ENCODE measurements at places on chromosomes 11 and 22.
A peak's percentile ranks its signal among the peaks of the same experiment; 100 is the strongest.

- DNase-seq: no peak
These were observed 325.3 kb upstream of the LRRC4C start for GRCh38 chr11:41784513-41785335.

DNA sequence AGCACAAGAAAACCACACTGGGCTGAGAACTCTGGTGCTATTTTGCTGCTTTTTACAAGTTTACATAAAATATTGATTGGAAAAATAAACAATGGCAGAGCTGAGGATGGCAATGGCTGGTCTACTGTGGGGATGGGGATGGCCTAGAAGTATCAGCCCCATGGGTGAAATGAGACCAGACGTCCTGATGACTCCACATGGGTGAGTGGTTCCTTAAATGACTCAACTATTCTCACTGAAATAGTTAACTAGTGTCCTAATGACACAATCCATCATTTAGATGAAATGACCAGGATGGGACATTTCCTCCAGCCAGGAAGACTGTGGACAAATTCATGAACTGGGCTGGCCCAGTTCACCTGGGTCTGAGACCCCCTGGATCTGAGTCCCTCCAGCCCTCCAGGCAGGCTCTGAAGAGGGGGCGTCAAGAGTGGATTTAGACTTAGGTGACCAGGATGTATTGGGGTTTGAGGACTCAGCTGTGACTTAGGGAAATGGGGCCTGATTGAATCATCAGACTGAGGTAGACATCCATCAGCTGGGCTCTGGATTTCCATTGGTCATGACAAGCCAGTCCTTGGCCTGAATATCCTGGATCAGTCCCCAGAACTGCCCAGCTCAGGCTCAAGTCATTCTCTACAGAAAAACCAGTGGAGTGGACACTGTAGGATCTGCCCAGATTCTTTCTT, 98.2 kb upstream of the IGLL5 start:
- DNase-seq: no peak

DNA sequence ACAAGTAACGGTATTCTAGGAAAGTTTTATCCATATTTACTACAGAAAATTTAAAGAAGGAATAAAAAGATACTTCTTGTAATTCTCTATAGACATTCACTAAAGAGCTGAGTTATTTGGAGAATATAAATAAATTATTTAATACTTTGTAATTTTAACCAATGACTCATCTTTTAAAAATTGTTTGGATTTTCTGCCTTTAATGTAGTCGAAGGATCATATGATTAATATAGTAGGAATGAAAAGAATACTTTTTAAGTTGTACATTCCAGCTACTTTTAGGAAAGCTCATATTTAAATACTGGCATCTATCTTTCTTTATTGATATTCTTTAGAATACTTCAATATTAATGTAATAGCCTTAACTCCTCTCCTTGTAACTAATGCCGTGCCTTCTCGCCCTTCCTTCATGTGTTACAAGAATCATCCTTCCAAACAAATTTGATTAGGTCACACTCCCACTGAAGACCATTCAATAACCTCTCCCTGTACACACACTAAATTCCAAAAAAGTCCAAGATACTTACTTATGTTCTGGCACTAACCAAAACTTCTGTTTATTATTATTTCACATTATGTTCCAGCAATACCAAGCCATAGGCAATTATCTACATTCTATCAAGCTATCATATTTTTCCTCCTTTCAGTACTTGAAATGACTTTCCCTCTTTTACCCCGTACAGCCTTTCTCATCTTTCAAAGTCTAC, 501.9 kb downstream of the CNTN5 start:
- DNase-seq: no peak

DNA sequence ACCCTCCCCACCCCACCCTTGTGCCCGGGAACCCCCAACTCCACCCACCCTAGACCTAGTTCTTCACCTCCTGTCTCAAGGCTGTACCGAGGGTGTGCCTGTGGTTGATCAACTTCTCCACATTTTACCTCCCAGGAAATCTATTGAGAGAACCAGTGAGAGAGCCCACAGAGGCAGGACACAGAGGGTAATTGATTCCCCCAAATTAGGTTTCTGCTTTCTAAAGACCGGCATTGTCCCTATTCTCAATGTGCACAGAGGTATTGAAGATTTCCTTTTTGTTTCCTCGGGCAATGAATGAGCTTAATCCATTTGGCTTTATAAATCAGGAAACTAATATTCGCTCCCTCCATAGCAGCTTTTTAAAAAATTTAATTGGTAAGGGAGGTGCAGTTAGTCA, 6.0 kb upstream of the LMO1 start:
- peak; percentile 1 for DNase-seq

DNA sequence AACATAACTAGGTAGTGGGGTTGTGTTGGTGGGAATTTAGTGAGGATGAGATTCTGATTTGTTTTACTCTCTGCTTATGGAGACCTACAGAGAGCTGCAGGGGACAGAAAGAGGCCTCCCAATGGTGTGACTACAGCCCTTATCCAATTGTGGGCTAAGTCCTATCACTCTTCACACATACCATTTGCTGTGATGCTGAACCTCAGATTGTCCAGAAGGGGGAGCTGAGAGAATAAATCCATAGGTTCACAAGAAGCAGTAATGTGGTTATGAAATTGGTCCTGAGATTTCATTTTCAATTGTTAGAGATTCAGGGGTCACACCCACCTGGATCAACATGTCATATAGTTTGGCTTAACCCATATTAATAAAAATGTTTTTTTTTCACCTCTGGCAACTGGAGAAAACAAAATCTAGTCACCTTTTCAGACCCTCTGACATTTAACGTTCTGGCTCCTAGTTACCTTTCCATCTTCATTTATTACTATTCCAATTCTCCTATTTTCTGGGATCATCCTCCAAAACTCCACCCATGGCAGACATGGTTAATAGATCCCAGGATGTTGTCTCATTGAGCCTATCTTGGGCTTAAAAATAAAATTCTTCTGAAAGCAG, 53.3 kb upstream of the PTPN5 start:
- no peak for DNase-seq

DNA sequence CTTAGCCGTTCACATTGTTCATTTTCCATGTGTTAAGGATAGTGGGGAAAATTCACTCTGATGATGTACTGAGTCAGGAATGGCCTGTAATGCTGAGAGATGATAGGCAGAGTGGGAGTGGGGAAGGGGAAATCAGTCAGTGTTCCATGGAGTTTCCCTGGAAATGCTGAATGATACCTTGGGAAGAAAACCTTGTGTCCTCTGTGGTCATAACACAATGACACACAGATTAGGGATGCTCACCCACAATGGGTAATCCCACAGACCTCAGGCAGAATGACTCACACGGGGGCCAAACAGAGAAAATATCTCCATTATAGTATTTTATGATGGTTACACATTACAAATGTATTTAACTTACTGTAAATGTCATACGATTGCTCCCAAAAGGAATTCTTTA, 118.0 kb downstream of the SNX19 start:
- no peak for DNase-seq

- no peak for DNase-seq
These were observed 35.1 kb upstream of the LRRC10B start for GRCh38 chr11:61473370-61474012.

DNA sequence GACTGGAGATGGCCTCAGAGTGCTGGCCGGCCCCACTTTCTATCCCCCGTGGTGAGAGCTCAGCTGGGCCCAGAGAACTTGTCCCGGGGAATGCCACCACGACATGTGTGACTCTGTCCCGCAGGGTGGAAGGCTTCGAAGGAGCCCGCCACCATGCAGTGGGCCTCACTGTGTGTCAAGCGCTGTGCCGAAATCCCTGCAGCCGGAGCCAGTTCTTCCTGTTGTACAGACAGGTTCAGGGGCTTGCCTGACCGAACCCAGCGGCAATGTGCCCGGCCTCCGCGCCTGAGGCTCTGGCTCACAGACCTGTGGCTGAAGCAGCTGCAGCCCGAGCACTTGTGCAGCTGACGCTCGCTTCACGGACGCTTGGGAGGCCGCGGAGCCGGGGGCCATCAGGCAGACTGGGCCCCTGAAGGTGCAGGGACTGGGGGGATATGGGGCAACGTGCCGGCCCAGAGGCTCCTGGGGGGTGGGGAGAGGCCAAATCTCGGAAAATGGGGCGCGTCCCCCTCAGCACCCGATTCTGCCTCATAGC, 650 bp downstream of the PPM1F start:
- peak; percentile 76 for DNase-seq

DNA sequence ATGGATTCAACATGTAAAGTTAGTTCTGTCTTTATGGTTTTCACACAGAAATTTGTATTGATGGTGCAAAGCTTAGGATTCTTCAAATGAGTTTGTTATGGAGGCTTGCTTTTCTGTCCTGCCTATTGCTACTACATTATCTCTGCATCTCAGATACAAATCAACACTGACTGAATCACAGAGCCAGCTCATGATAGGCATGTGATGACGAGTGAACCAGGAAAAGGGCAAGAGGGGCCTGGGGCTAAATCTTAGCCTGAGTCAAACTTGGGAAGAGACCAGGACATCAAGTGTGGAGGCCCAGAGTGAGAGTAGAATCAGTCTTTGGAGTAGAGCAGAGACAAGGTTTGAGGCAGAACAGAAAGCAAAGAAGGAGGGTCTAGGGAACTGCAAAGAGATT, 107.1 kb upstream of the CD44 start:
- DNase-seq: no peak

- DNase-seq: no peak
These were observed 1238.7 kb downstream of the BRD1 start for GRCh38 chr22:48588878-48589450.

DNA sequence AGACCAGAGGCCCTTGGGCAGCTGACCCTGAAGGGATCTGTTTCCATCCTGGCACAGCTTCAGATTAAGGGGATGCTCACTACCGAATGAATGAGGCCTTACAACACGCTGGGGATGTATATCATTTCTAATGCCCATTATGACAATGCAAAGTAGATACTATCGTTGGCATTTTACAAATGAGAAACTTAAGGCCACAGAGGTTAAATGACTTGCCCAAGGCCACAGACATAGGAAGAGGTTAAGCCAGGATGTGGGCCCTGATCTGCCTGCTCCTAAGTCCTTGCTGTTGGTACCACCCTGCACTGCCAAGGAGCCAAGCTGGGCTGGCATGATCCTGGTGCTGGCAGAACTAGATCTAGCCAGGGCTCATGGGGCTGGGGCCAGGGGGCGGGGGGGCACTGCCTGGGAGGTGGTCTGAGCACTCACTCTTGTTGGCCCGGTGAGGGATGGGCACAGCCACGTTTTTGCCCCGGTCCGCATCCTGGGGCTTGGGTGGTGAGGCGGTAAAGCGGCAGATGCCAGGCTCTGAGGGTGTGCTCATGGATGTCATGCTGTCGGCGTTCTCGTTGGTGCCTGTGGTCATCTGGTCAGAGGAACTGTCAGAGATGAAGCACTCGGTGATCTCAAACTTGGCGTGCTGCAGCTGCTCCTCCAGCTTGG, 102.8 kb downstream of the CEP164 start:
- no peak for DNase-seq

- no peak for DNase-seq
These were observed 388.4 kb downstream of the SOX6 start for GRCh38 chr11:15967966-15968365.

- no peak for DNase-seq
These were observed 14.2 kb downstream of the PTDSS2 start for GRCh38 chr11:464316-464715.

DNA sequence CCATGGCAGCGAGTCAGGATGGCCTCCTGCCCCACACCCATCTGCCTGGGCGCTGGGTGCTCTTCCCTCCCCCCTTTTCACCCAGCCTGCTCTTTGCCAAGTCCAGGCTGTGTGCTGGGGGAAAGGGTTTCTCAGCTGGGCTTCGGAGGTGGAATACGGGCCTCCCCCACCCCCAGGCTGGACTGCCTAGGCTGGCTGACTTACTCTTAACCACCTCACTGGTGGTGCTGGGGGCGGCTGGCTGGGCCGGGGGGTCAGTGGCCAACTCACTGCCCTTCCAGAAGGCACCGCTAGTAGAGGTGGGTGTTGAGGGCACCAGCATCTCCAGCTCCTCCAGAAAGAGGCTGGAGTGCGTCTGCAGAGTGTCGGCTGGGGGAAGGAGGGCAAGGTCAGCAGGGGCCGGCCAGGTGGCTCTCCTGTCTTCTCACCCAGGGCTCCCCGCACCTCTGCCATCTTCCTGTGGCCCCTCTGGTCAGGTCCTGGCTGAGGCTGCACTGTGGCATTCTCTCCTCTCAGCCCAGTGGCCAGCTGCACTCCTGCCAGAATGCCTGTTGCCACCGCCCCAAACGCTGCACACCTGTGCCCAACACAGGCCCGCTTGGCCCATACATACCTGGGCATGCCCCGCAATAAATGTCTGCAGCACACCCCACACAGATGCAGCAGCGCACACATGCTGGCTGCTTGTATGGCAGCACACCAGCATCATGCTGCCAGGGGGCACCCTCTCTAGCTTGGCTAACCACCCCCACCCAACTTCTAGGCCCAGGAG, 9.7 kb downstream of the PITPNM1 start:
- no peak for DNase-seq

DNA sequence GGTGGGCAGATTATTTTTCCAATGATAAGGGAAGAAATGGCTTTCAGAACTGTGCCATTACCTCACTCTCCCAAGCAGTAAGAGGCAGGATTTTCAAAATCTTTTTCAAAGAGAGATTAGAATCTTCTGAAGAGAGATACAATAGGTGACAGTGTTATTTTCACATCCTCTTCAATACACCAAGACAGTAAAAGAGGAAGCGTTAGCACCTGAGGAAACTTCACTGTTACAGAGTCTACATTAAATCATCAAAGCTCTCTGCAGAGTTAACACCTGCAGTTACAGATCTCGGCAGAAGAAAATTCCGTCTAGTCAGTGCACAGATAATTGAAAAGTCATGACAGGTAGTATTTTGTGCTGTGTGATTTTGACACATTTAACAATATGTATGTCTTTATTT, 144.9 kb downstream of the PGR start:
- DNase-seq: no peak

DNA sequence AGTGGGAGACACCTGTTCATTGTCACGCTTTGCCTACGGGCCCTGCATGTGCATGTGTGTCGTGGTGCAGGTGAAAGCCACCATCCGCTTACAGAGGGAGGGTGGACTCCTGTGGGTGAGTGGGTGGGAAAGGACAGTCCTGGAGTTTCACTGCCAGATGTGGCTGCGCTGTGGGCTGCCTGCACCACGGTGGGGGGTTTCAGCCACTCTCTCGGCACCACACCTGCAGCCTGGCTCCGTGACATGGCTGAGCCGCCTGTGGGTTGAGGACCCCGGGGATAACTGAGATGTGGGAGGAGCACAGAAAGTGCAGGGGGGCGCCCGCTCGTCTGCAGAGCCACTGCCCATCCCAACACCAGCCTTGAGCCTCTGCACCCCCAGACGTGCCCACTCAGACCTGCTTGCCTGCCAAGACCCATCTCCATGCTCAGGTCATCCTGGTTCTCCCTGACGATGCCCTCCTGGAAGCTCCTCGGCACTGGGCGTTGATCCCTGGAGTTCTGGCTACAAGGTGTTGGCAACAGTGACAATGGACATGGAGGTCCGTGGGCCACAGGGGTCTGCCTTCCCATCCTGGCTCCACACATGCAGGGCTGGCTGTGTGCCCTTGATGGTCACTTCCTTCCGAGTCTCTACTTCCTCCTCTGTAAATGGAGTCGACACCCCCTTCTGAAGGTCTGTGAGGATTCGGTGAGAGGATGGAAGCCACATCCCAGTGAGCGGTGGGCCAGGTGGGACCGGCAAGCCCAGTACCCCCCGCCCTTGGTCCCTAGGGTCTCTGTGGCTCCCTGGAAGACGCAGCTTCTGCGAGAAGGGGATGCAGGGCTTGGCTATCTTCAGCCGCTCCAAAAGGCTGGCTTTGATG, 1007.0 kb downstream of the BRD1 start:
- DNase-seq: peak; percentile 7

GRCh38 chr22:26524870-26525269, 12.6 kb upstream of the TFIP11 start:
- no peak for DNase-seq

Measured in right hindlimb (tissue), 1 donor.